Right renal pelvis (tissue), 4 donors: ENCODE measurements at places on chromosomes 6 and 20.

GRCh38 chr6:123869334-123869733 is 65.7 kb downstream of the NKAIN2 start:
- DNase-seq, result no peak

DNA sequence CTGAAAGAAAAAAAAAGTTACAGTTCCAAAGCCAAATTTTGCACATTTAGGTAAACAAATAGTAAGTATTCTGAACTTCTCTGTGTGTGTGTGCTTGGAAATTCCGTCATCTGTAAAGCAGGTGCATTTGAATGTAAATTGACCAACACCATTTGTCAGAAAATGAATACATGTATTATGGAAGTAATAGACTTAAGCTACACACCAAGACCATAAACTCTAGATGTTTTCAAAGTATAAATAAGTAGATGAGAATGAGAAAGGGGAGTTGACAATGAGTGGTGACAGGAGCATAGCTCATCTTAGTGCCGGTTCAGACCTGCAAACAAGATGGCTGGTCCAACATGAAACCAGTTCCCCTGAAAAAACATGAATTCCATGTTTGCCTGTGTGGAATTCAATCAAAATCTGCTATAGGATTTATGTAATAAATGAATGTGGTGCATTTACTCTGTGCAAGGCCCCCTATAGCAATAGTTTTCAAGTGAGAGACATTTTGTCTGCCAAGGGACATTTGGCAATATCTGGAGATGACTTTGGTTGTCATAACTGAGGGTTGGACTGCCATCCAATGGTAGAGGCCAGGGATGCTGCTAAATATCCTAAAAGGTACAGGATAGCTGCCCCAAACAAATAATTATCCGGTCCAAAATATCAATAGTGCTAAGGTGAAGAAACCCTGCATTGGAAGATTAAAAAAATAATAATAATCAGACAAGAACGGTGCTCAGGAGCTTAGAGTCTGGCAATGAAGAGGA is 11.0 kb upstream of the FILIP1 start:
- DNase-seq, result no peak

DNA sequence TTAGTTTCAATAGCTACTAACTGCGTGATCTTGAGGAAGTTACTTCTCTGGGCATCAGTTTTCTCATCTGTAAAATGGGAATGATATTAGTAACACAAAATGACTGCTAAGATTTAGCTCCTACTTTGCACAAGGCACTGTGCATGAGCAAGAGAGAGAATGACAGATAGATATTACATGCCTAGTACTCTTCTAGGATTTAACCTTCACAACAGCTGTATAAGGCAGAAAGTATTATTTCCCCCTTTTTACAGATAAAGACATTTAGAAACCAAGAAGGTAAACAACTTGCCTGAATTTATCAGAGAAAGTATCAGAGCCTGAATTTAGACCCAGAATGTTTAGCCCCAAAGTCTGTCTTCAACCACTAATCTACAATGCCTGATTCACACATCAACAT is 281.6 kb downstream of the KHDC1L start:
- DNase-seq, result no peak

GRCh38 chr6:146955570-146955969 is 248.6 kb upstream of the STXBP5 start:
- no peak for DNase-seq

DNA sequence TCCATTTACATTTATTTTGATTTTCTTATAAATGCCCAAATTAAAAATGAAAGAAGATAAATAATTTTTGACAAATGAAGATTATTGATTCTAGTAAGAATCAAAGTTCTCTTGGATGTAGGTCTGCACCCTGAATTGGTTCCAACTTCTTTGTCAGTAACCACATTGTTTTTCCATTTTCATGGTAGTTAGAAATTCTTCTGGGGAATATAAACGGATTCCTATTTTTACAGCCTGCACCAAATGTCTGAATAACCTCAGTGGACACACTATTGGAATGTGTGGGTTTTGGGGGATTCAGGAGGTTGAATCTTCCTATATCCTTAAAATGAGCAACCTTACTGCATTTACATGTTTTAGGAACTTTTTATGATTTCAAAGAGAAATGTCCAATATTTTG is 1085.3 kb upstream of the MAP3K7 start:
- no peak for DNase-seq

DNA sequence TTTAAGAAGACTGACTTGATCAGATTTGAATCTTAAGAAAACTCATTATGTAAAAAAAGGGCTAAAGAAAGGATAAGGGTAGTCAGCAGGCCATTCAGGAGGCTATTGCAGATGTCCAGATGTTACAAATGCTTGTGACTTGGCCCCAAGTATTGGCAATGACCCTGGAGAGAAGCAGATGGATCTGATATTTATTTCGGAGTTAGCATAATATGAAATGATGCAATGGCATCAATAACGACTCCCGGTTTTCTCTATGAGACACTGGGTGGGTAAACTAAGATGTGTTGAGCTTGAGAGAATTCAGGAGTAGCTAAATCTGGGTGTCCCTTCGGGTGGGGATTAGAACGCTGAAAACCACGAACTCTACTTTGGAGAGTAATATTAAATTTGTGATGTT is 149.7 kb downstream of the LAMA2 start:
- no peak for DNase-seq

DNA sequence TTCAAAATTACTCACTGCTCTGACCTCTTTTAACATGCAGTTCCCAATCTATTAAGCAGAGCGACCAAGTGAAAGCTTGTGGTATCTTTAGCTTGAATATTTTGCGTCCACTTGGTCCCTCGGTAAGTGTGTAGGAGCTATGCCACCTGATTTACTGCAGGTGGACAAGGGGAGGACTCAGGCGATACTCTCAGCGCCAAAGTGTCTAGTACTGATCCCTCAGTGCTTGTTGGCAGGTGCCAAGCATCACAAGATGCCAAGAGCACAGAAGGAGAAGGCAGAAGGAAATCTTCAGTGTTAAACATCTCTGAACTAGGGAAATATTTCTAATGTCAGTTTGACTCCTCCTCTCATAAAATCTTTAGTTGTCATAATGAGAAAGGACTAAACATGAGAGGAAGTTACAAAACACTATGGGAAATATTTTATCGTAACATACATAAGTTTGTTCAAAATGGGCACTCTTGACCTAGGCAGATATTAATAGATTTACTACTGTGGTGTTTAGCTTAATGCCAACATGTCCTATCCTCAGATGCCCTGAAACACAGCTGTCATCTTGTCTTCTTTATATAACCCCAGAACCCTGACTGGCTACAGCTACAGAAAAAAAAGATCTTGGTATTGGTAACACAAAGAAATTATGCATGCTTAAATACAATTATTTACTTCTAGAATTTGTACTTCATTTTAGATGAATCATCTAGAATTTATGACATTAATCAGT is 19.5 kb downstream of the NHLRC1 start:
- no peak for DNase-seq

GRCh38 chr20:3128275-3128984 is 31.2 kb downstream of the FASTKD5 start:
- DNase-seq, result no peak

DNA sequence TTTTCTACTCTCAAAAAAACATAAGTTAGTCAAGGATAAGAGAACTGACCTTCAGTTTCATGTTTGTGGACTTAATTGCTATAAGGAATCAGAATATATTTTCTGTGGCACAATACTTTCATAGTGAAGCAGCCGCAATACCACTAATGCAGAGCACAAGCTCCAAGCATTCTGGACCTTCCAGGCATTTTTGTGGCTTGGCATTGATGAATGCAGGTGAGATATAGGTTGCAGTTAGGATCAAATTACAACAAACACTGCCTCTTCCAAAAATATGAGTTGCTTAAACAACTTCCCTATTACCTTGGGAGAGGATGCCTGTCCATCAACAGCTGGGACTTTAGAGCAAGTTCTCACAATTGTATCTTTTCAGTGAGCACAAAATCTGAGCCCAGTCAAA is 162.8 kb upstream of the RSPO3 start:
- DNase-seq, result no peak

DNA sequence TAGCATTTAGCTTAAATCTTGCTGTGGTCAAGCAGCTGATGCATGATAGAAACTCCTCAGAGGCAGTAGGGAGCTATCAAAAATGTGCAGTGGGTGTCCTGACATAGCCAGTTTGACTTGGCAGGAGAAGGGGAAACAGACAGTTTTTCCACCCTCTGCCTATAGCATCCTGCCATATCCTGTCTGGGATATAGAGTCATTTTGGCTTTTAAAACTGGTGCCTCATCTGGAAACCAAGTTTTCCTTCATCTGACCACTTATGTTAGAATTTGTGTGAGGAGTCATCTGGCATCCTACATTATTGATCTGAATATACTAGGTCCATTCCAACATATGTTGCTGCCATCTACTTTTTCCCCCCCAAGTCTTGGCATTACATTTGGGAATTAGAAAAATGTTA is 284.1 kb downstream of the CD109 start:
- DNase-seq, result no peak

DNA sequence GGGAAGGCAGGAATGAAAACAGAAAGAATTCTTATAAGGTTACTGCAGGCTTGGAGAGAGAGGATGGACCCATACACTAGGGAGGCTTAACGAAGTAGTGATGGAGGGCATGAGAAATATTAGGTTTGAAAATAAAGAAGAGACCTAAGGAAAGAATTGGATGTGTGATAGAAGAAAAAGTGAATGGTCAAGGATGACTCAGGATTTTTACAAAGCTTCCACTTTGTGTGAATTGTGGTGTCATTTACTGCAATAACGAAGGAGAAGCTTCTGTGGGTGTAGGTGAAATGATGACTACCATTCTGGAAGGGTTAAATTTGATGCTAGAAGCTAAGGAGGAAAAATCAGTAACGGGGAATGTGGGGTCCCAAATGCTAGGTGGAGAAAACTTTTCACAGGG is 191.2 kb downstream of the UTRN start:
- DNase-seq, result no peak

DNA sequence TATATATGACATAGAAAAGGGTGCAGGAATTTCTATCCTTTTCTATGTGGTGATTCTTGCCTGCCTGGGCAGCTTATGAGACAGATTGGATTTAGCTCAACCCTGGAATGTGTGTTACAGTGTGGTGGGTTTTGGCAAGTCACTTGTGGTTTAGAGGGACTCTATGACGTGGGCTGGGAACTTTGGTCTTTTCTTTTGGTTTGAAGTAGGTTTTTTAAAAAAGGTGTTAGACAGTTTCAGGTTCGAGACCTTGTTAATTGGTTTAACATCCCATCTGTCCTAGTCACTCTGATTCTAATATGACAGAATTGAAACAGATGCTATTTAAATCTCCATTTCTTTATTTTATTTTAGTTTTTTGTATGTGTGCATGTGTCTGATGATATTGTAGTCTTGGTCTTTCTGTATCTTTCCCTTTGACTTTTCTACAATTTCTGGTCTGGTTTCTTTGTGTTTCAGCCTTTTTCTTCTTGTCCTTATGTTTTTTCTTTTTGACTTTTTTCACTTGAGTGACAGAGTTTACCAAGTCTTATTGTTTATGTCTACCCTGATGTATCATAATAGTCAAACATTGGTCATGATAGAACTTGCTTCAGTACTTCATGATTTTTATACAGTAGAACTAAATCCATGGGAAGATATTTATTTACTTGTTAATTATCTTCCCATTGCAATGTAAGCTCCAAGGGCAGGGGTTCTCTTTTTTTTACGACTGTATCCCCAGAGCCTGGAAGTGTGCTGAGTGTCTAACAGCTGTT is 174.3 kb downstream of the CDKAL1 start:
- DNase-seq, result no peak

DNA sequence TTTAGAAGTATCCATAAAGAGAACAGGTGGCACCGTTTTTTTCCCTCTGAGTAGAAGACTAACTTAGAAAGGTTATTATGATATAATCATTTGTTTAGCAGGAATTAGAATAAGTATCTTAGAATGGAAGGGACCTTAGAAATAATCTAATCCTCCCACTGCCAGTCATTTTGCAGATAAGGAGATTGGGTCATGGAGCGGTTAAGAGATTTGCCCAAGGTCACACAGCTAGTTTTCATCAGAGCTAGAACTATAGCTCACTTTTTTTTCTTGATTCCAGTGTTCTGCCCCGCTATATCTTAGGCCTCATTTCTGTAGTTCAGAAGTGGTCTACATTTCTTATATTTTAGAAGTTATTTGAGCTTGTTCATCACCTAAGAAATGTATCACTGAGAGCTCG is 139.6 kb downstream of the PRL start:
- no peak for DNase-seq
